ENCODE measurements at places on chromosomes 7 and 10. TPM values are rescaled to one million over a fixed set of nuclear protein-coding genes. Genes with fewer than 3 reads are reported as not detected.

DNA sequence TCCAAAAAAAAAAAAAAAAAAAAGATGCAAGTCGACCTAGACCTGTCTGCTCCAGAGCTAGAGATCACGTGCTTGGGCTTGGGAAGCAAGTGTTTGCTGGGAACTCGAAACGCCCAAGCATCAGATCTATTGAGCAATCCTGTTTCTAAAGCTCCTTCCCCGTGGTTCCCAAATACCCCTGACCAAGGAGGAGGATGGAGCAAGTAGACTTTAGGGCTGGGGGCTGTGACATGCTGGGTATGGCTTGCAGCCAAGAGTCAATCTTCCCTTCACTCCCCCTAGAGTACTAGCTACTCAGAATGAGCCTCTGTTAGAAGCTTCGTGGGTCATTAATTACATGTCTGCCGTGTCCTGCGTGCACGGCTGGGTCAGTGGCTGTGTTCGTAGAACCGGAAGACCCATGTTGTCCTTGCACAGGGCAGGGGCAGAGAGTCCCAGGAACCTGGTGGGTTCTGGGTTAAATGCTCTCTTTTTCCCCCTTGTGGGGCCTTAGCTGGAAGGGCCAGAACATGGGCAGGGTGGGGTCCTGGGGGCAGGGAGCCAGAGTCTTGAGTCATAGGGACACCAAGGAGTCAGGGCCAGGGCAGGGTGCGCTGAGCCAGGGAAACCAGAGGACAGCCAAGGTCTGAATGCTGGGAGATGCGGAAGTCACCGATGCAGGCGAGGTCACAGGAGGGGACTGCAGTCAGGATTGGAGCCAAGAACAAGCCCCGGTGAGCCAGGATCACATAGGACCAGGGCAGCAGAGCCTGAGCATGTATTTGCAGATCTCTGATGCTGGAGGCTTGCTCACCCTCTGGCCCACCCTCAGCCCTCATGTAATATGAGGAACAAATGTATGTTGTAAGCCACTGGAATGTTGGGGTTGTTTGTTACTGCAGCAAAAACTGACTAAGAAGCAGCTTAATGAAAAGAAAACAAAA, 34.6 kb upstream of the TPST1 start:
- H3K36me3 ChIP-seq: no peaks in the 10 kb centered on the region
- H3K27ac ChIP-seq: no peak overlapping the region
- no peaks in the 10 kb centered on the region for H3K27me3 ChIP-seq

Gene COL13A1
- total RNA-seq: not detected

DNA sequence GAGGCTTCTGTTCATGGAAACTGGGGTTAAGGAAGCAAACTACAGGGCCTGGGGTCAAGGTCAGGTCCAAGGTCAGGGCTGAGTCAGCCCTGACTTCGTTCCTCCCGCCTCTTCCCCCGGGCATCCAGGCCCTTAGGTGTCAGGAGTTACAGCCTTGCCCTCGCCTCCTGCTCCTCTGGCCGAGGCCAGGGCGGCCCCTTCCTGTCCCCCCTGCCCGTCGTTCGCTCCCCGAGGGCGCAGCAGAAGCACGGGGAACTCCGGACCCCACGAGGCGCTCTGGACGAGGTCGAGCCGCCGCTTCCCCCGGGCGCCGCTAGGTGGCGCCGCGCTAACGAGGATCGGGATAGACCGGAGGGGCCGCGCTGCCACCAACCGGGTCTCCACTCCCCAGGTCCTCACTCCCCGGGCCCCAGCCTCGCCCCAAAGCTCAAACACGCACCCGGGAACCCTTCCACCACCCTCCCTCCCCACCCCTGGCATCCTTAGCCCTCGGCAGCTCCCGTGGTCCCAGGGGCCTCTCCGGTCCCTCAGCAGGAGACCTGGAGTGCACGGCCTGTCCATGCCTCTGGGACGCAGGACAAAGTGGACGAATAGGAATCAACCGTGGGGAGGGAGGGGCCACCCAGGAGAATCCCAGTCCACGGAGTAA, 59.2 kb upstream of the MYL10 start:
- H3K27ac ChIP-seq: no peak overlapping the region
- no peaks in the 10 kb centered on the region for H3K27me3 ChIP-seq
- no peak overlapping the region for H3K4me3 ChIP-seq
- DNase-seq: peak; percentile 69

GRCh38 chr7:128827971-128828711, 2.1 kb upstream of the FLNC start:
- H3K36me3 ChIP-seq: no peaks in the 10 kb centered on the region
- H3K27me3 ChIP-seq: peaks cover 11% of the 10 kb centered on the region
- no peak overlapping the region for H3K4me3 ChIP-seq
- peaks cover 16% of the 10 kb centered on the region for H3K4me1 ChIP-seq

Gene ASB4
- total RNA-seq: not detected

Gene FKBP9
- total RNA-seq: 70.8 TPM

DNA sequence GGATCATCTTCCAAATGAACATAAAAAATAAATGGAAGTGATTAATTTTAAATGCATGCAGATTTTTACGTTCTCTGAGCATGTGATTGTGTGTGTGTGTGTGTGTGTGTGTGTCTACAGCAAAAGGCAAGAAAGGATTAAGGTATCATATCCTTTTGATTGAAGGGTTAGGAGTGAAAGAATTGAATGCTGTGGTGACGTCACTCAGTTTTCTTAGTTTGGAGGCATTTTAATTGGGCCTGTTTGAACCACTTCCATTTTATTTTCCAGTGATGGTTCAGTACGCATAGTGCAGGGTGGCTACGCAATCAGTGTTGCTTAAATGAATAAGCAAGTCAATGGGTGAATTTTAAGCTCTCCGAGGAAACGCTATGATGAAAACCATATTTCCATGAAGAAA, 31.3 kb downstream of the TACC2 start:
- no peak overlapping the region for H3K4me3 ChIP-seq
- no peaks in the 10 kb centered on the region for H3K27me3 ChIP-seq
- no peak overlapping the region for H3K27ac ChIP-seq
- peaks cover 36% of the 10 kb centered on the region for H3K4me1 ChIP-seq
- no peaks in the 10 kb centered on the region for H3K36me3 ChIP-seq
- no peak for DNase-seq

DNA sequence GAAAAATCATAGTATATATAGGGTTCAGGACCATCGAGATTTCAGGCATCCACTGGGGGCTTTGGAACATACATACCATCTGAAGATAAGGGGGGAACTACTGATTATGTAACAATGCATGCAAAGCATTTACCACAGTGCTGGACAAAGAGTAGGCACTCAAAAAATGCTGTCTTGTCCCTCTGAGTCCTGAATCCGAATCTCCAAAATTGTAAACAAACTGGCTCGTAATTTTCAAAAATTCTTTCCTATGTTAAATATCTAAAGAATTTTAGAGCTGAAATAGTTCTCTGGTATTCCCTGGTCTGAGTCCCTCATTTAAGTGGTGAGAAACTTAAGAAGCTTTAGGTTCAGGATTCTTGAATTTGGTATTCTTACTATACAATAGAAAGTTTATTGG, 167.8 kb upstream of the ASAH2 start:
- no peak for DNase-seq
- H3K36me3 ChIP-seq: no peaks in the 10 kb centered on the region
- H3K27ac ChIP-seq: no peak overlapping the region
- no peak overlapping the region for H3K4me3 ChIP-seq

GRCh38 chr10:71921324-71922027, 42.7 kb upstream of the CHST3 start:
- H3K36me3 ChIP-seq: no peaks in the 10 kb centered on the region
- DNase-seq: peak; percentile 14
- H3K4me1 ChIP-seq: peaks cover 11% of the 10 kb centered on the region
- no peaks in the 10 kb centered on the region for H3K27me3 ChIP-seq
- H3K27ac ChIP-seq: no peak overlapping the region

DNA sequence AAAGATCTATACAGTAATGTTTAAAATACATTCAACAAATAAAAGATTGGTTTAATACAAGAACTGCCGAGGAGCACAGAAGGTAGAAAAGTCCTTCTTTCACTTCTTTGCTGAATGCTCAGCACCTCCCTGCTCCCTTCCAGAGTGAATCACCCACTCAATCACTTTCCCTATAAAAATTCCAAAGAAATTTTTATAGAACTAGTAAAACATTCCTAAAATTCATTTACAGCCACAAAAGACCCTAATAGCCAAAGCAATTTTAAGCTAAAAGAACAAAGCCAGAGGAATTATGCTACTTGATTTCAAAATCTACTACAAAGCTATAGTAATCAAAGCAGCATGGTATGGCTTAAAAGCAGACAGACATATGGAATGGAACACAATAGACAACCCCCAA, 320.9 kb downstream of the PCLO start:
- H3K4me1 ChIP-seq: no peaks in the 10 kb centered on the region
- no peak overlapping the region for H3K4me3 ChIP-seq
- no peak overlapping the region for H3K27ac ChIP-seq
- DNase-seq: no peak

- peak overlapping the region; percentile 6 for H3K4me3 ChIP-seq
- H3K36me3 ChIP-seq: no peaks in the 10 kb centered on the region
- DNase-seq: no peak
- peaks cover 12% of the 10 kb centered on the region for H3K4me1 ChIP-seq
- H3K27ac ChIP-seq: no peak overlapping the region
These were observed 634 bp upstream of the HDAC9 start for GRCh38 chr7:18494821-18495408.

GRCh38 chr7:85525676-85526075, 338.8 kb upstream of the SEMA3D start:
- peaks cover 6% of the 10 kb centered on the region for H3K4me1 ChIP-seq
- no peaks in the 10 kb centered on the region for H3K27me3 ChIP-seq
- H3K36me3 ChIP-seq: no peaks in the 10 kb centered on the region
- no peak overlapping the region for H3K4me3 ChIP-seq

GRCh38 chr7:158280448-158281144, 307.0 kb downstream of the PTPRN2 start:
- H3K27ac ChIP-seq: no peak overlapping the region
- DNase-seq: no peak
- H3K27me3 ChIP-seq: no peaks in the 10 kb centered on the region
- H3K4me3 ChIP-seq: no peak overlapping the region
- H3K4me1 ChIP-seq: no peaks in the 10 kb centered on the region

DNA sequence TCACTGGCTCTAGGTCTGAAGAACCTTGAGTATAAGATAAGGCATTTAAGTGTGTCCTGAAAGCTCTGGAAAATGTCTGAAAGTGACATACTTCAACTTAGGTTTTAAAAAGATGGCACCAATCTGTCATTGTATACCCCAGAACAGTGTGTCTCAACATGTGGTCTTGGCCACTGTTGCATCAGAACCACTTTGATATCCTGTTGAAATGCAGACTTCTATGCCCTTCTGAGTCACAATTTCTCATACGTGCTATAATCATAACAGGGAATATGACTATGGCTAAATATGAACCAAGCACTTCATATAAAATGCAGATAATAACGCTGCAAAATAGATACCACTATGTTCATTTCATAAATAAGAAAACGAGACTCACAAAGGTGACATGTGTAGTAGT, 38.0 kb upstream of the GPAM start:
- no peak overlapping the region for H3K4me3 ChIP-seq
- no peak for DNase-seq
- H3K4me1 ChIP-seq: no peaks in the 10 kb centered on the region
- no peak overlapping the region for H3K27ac ChIP-seq

Gene UTF1
- not detected for total RNA-seq

GRCh38 chr10:62577666-62578291, 203.6 kb downstream of the ZNF365 start:
- no peaks in the 10 kb centered on the region for H3K36me3 ChIP-seq
- H3K4me1 ChIP-seq: no peaks in the 10 kb centered on the region
- no peak overlapping the region for H3K27ac ChIP-seq
- DNase-seq: no peak

Gene SYT15
- total RNA-seq: 6.3 TPM

Gene TAS2R41
- not detected for total RNA-seq

Gene TSPAN13
- 24.7 TPM for total RNA-seq

DNA sequence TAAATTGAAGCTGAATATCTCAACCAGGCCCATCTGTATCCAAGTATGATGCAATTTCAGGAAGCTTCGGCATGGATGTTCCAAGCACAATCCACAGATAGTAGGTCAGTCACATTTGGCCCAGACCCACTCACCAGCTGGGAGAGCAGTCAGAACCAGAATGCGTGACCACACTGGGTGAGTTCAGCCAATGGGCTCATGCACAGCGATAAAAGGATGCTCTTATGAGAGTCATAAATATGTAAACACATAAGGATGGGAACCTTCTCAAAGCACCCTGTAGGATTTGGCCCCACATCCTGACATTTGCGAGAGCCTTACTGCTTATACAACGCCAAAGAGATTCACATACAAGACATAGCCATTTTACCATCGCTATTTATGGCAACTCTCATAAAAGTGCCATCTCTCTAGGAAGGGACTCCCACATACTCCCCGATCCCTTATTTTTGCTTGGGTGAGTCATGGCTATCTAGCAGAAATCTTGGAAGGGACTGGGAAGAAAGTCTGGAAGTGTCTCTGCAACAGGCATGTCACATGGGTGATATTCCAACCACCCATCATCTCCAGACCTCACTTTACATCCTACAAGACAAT, 3.0 kb downstream of the AFAP1L2 start:
- no peak overlapping the region for H3K27ac ChIP-seq
- H3K4me3 ChIP-seq: no peak overlapping the region
- no peaks in the 10 kb centered on the region for H3K36me3 ChIP-seq

GRCh38 chr7:17185690-17186070, 112.8 kb upstream of the AHR start:
- H3K27ac ChIP-seq: no peak overlapping the region
- no peak for DNase-seq
- no peaks in the 10 kb centered on the region for H3K4me1 ChIP-seq
- H3K27me3 ChIP-seq: no peaks in the 10 kb centered on the region

Gene NUTM2B
- 1.3 TPM for total RNA-seq

- no peak overlapping the region for H3K27ac ChIP-seq
- no peak for DNase-seq
- H3K36me3 ChIP-seq: no peaks in the 10 kb centered on the region
- no peak overlapping the region for H3K4me3 ChIP-seq
- no peaks in the 10 kb centered on the region for H3K4me1 ChIP-seq
These were observed 313.0 kb upstream of the NPVF start for GRCh38 chr7:25541094-25541821.

DNA sequence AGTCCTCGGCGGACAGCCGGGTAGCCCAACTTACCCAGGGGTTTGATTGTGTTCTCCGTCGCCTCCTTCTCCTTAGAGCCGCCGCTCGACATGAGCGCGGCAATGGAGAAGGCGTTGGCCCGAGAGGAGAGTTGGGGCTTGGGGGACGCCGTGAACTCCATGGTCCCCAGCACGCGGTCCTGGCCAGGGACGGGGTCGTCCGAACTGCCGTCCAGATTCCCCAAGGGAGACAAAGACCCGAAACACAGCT, 515 bp downstream of the TBX20 start:
- peaks cover 35% of the 10 kb centered on the region for H3K27me3 ChIP-seq
- H3K4me3 ChIP-seq: no peak overlapping the region
- DNase-seq: no peak
- no peaks in the 10 kb centered on the region for H3K36me3 ChIP-seq

- no peaks in the 10 kb centered on the region for H3K27me3 ChIP-seq
- peaks cover 65% of the 10 kb centered on the region for H3K4me1 ChIP-seq
- H3K36me3 ChIP-seq: no peaks in the 10 kb centered on the region
- H3K4me3 ChIP-seq: no peak overlapping the region
- peak overlapping the region; percentile 68 for H3K27ac ChIP-seq
These were observed 25.6 kb downstream of the CACUL1 start for GRCh38 chr10:118729200-118729599.

Measured in body of pancreas (tissue), 4 donors.